BE2C (cell line): ENCODE measurements at places on chromosomes 11 and 22.

GRCh38 chr22:37681556-37682049 is 4.5 kb upstream of the NOL12 start:
- peak; percentile 81 for DNase-seq

DNA sequence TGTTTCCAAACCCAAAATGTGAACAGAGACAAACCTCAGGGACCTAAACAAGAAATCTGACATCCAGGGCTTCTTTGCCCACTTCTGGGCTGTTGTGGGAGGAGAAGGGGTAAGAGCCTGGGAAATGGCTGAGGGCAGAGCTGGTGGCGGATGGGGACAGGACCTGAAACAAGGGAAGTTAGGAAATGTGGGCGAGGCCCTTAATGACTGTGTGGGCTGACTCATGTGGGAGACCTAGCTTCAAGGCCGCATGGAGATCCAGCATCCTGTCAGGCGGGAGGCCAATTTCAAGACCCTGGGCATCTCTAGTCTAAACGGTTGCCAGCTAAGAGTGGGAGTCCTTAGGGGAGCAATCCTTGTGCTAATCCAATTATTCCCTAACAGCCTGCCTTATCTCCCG is 2.1 kb upstream of the OAF start:
- DNase-seq = no peak

GRCh38 chr22:17733466-17733865 is 40.8 kb downstream of the BID start:
- no peak for DNase-seq

GRCh38 chr11:125886997-125887372 is 483 bp upstream of the HYLS1 start:
- no peak for DNase-seq

DNA sequence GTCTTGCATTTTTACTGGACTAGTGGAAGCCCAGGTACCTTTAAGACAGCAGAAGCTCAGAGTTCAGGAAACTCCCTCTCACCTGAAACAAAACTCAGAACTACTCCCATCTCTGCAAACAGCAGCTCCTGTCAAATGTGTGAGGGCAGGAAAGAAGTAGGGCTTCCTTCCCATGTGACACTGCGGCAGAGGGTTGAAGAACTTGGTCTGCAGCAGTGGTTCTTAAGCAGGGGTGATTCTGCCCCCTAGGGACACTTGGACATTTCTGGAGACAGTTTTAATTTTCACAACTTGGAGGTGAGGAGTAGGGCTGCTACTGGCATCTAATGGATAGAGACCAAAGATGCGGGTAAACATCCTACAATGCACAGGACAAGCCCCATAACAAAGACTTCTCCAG is 63.4 kb downstream of the RCN1 start:
- no peak for DNase-seq

GRCh38 chr11:13333456-13333957 is 55.9 kb downstream of the BMAL1 start:
- no peak for DNase-seq

GRCh38 chr11:126407101-126407521 is 51.6 kb downstream of the ST3GAL4 start:
- no peak for DNase-seq

GRCh38 chr11:117950993-117951961 is 22.1 kb upstream of the TMPRSS13 start:
- no peak for DNase-seq

DNA sequence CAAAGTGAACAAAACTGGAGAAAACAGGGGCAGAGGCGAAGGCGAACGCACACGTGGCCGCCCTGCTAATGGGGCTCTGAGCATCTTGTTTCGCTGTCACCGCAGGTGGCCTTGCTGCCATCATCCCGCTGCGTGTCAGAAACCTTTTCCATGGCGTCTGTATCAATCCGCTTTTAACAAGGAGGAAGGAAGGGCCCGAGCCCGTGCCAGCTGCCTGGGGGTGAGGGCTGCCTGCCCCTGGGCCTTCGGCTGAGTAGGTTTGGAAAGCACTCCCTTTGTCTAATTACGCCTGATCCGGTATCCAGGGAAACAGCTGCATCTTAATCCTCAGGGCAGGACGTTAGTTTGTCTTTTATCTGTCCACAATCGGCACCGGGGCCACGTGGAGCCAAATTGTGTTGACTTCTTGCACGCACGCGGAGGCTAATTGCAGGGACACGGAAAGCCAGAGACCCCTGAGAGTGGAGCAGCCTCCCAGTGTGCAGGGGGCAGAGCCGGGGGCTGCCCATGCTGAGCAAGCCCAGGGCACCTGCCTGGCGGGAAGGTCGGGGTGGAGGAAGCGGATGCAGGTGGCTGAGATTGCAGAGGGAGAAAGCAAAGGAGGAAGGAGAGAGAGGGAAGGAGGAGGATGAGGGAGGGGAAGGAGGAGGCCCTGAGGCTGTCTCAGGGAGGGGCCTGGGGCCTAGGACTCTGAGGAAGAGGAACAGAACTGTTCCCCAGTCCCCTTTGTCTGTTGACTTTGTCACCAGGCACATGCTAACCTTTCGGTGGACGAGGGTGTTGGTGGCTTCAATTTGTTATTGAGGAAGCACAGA is 19.2 kb upstream of the TH start:
- DNase-seq = peak; percentile 85

- DNase-seq = no peak
Measured at GRCh38 chr11:66842501-66842895, 743 bp upstream of the RCE1 start.

GRCh38 chr11:70415191-70415590 is 16.9 kb downstream of the CTTN start:
- DNase-seq = no peak

GRCh38 chr11:115222863-115223530 is 281.2 kb downstream of the CADM1 start:
- DNase-seq = no peak

DNA sequence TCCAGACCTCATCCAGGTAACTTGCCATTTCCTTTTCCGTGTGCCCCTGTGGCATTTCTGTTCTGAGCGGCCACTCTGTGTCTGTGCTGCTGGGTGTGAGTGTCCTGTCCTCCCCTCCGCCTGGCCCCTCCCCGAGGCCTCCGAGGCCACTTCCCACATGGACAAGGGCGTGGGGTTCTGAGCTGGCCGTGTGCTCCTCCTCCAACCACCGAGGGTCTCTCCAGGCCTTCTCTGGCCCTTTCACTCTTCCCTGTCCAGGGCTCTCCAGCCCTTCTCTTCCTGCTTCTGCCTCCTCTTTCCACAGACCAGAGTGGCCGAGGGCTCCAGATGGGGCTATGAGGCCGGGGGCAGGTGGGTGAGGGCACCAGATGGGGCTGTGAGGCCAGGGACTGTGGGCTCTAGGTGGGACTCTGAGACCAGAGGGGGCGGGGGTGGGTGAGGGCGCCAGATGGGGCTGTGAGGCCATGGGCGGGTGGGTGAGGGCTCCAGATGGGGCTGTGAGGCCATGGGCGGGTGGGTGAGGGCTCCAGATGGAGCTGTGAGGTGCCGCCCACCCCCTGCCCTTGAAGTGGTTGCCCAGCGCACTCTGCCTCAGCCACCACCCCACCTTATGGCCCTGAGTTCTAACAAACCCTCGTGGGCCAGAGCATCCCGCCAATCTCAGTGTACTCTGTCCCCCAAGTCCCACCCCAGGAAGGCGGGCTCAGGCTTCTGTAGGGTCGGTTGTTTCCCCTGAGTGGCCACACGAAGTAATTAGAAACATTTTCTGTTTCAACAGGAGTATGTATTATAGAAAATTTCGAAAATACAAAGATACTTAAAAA is 24.1 kb downstream of the PTDSS2 start:
- no peak for DNase-seq

DNA sequence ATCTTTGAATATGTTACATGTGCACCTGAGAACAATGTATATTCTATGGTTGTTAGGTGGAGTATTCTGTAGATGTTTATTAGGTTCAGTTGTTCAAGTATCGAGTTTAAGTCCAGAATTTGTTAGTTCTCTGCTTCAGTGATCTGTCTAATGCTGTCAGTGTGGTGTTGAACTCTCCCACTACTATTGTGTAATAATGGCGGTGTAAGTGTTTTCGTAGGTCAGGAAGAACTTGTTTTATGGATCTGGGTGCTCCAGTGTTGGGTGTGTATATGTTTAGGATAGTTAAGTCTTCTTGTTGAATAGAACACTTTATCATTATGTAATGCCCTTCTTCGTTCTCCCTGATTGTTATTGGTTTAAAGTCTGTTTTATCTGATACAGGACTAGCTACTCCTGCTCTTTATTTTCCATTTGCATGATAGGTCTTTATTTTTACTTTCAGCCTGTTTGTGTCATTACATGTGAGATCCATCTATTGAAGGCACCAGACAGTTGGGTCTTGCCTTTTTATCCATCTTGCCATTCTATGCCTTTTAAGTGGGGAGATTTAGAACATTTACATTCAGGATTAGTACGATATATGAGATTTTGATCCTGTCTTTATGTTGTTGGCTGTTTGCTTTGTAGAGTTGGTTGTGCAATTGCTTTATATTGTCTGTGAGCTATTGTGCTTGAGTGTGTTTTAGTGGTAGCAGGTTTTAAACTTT is 121.6 kb downstream of the DDX10 start:
- no peak for DNase-seq

- DNase-seq = peak; percentile 73
Measured at GRCh38 chr11:118928870-118929500, 3.3 kb upstream of the BCL9L start.

- DNase-seq = no peak
Measured at GRCh38 chr22:46749682-46750529, 11.9 kb upstream of the CERK start.

GRCh38 chr11:126682590-126682989 is 318.0 kb downstream of the KIRREL3 start:
- DNase-seq = no peak

- DNase-seq = no peak
Measured at GRCh38 chr11:15937601-15938120, 418.7 kb downstream of the SOX6 start.

GRCh38 chr11:119550053-119550752 is 127.2 kb upstream of the THY1 start:
- DNase-seq = no peak

DNA sequence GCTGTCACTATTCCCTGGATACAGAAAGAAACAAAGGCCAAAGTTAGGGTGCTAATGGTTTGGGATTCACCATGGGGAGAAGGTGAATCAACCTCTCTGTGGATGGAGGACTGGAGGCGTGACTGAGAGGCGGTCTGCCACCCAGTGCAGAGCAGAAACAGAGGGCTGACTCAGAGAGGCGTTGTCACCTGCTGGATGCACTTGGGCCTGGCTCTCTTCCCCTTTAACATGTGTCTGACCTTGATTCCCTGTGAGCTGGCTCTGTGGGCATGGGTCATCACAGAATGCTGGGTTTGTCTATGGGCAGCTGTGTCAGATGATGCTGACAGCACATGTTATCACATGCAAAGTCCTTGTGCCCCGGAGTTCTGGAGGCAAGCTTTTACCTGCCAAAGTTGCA is 75.9 kb downstream of the LDLRAD3 start:
- peak; percentile 45 for DNase-seq

GRCh38 chr11:66861038-66861773 is 4.3 kb downstream of the LRFN4 start:
- DNase-seq = no peak

DNA sequence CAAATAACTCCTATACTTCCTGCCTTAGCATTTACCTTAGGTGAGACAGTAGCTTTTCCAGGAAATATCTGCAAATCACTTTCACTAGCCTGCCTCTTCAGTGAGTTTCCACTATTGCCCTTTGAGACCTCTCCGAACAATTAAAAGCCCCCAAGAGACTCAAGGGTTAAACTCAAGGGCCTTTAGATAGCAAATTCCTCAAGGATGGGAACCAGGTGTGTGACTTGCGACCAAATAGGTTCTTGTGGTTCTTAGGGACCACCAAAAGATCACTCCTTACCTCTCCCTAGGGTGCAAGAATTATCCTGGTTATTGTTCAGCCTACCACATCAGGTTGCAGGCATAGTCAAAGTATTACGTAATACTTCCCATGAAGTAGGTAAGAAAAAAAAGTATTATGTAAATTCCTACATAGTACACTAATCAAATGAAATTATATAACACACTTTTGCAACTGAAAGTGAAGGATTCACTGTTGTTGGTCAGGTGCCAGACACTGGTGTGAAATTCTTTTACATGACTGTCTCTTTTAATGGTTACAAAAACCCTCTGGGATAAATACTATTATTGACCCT is 1.4 kb upstream of the RDX start:
- DNase-seq = no peak

DNA sequence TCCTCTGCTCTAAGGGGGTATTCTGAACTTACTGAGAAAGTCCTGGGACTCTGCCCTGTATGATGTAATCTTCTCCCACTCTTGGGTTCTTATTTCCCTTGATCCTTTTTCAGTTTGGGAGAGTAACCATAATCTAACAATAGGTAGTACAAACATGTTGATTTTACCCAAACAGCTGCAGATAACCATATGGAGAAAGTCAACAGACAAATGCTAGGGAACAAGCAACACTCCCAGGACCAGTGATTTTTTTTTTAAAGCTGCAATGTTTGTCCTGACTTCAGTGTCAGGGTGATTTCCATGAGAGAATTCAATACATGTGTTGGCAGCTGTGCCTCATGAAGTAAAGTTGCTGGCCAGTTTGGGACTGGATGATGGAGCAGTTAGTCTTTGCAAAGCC is 156.5 kb downstream of the FCHSD2 start:
- DNase-seq = no peak

DNA sequence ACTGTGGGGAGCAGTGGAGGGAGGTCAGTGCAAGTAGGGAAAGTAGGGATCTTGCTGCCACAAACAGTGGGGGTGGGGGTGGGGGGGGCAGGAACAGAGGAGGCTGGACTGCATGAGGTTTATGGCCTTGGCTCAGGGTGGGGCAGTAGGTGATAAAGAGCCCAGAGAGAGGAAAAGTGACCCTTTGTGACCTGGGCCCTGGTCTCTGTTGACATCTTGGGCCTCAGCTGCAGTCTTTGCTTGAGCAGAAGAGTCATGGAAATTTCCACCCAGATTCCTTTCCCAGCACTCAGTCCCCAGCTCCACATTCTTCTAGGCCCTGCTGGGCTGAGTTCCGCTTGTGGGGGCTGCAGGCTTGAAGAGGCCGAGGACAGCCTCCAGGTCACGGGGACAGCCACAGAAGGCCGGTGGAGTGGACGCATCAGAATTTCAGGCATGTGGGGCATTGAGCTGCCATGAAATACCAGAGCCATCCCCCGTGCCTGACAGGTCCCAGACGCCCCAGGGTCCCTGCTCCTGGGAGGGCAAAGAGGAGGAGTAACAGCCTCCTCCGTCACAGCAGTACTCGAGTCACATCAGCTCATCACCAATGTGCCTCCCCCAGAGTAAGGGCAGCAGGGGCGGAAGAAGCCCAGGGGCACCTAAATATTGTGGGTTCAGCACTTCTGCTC is 9.7 kb upstream of the MALAT1 start:
- no peak for DNase-seq

- no peak for DNase-seq
Measured at GRCh38 chr11:41788177-41788576, 328.7 kb upstream of the LRRC4C start.

DNA sequence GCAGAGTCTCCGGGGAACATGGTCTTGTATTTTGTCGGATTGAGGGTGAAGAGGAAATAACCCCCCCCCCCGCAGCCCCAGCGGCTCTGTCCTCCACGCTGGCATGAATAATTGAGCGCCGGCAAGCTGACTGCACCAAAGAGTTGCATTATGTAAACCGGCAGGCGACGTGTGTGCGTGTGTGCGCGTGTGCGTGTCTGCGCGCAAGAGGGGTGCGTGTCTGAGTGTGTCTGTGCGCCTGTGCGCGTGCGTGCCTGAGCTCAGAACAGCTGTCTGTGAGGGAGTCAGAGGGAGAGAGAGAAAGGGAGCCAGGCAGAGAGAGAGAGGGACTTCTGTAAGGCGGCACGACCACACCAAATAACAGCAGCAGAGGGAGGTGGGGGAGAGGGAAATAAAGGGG is 94.4 kb downstream of the SCN3B start:
- DNase-seq = peak; percentile 74
